ENCODE measurements at places on chromosomes 13 and 19.
A peak's percentile ranks its signal among the peaks of the same experiment; 100 is the strongest.

GRCh38 chr13:44498502-44498901, 77.6 kb downstream of the TSC22D1 start:
- H3K4me1 ChIP-seq: no peaks in the 10 kb centered on the region
- DNase-seq: no peak
- H3K27ac ChIP-seq: no peak overlapping the region

DNA sequence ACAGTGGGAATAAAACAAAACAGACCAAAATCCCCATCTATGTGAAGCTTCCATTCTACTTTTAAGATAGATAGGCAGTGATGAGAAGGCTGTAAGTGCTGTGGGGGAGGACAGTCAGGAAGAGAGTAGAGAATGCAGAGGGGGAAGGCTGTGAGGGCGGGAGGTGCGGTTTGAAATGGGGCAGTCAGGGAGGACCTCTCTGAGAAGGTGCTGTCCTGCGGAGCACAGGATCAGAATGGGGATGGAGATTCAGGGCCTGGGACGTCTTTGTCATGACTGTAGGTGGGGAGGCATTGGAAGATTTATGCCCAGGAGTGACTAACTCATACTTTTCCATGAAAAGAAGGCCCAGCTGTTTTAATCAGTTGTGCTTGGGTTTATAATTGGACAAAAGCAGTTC, 3.9 kb upstream of the GPR183 start:
- H3K4me3 ChIP-seq: no peak overlapping the region
- H3K36me3 ChIP-seq: peaks cover 3% of the 10 kb centered on the region
- peaks cover 71% of the 10 kb centered on the region for H3K4me1 ChIP-seq

- DNase-seq: no peak
- no peak overlapping the region for H3K27ac ChIP-seq
- H3K36me3 ChIP-seq: no peaks in the 10 kb centered on the region
- no peaks in the 10 kb centered on the region for H3K4me1 ChIP-seq
- no peaks in the 10 kb centered on the region for H3K27me3 ChIP-seq
Measured at GRCh38 chr13:25232937-25233515, 54.3 kb downstream of the MTMR6 start.

DNA sequence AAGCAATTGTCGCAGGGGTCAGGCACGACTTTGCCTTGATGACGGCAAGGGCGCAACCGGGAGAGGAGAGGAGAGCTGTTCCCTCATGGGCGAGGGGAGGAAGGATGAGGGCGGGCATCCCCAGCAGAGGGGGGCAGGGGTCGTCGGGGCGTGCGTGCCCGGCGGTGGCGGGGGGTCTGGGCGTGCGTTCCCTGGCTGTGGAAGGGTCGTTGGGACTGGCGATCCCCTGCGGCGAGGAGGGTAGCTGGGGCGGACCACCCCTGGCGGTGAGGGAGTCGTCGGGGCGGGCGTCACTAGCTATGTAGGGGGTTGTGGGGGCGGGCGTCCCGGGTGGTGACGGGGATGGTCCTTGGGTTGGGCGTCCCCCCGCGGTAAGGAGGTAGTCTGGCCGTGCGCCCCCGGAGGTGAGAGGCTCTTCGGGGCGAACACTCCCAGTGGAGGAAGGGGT, 1.7 kb downstream of the COMP start:
- no peak for DNase-seq
- no peak overlapping the region for H3K27ac ChIP-seq
- H3K4me3 ChIP-seq: peak overlapping the region; percentile 29
- H3K27me3 ChIP-seq: peaks cover 54% of the 10 kb centered on the region
- peaks cover 36% of the 10 kb centered on the region for H3K4me1 ChIP-seq
- no peaks in the 10 kb centered on the region for H3K36me3 ChIP-seq

DNA sequence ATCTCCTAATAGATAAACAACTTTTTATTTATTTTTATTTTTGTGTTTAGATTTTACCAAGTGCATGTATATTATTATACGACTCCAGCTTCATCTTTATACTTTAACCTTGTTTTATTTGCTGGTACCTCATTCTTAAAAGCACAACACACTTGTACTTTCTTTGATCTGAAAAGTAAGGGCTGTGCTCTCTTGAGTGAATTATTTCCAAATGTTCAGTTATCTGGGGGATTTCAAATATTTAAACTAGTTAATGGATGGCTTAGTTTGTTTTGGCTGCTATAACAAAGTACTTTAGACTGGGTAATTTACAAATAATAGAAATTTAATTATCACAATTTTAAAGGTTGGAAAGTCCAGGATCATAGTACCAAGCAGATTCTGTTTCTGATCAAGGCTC, 1148.2 kb upstream of the PCDH9 start:
- H3K36me3 ChIP-seq: no peaks in the 10 kb centered on the region
- no peak overlapping the region for H3K4me3 ChIP-seq
- no peak overlapping the region for H3K27ac ChIP-seq
- no peaks in the 10 kb centered on the region for H3K4me1 ChIP-seq

- no peak overlapping the region for H3K4me3 ChIP-seq
- H3K27me3 ChIP-seq: no peaks in the 10 kb centered on the region
- no peaks in the 10 kb centered on the region for H3K36me3 ChIP-seq
- no peaks in the 10 kb centered on the region for H3K4me1 ChIP-seq
- no peak for DNase-seq
Measured at GRCh38 chr13:49749848-49750247, 42.6 kb downstream of the KPNA3 start.
